ENCODE measurements at places on chromosomes 2 and 18.

- no peak for DNase-seq
Measured at GRCh38 chr2:137968477-137969417, 4.5 kb downstream of the HNMT start.

DNA sequence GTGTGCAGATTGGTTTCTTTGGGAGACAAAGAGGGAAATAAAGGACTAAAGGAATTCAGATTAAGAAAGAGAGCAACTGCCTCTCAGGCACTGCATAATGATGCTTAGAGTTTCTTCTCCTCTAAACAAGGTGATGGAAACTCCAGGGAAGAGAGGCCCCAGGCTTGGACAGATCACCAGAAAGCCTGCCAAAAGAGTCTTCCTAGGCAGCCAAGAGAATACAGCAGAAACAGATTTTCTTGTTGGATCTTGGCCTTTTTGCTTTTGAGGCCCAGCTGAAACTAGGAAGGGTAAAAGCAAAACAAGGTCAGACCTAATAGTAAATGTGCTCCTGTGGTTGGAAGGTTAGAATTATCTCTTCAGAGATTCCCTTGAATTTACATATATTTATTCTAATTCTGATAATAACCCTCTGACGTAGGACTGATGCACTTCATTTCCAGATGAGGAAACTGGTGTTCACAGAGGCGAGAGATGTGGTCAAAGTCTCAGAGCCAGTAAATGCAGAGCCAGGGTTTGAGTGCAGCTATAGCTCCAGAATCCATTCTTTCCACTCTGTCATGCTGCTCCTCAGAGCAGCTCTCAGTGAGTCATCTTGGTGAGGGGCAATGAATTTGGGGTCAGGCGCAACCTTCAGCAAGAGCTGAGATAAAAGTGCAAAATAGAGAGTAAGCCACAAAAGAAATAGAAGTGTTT is 142.3 kb upstream of the FBXO11 start:
- DNase-seq = no peak

GRCh38 chr2:237291138-237291792 is 122.7 kb downstream of the COL6A3 start:
- peak; percentile 73 for DNase-seq

- peak; percentile 74 for DNase-seq
Measured at GRCh38 chr2:47344890-47345589, 57.9 kb upstream of the MSH2 start.

- no peak for DNase-seq
Measured at GRCh38 chr2:76829374-76830234, 692.6 kb downstream of the LRRTM4 start.

- DNase-seq = no peak
Measured at GRCh38 chr2:151971301-151972051, 127.4 kb downstream of the CACNB4 start.

DNA sequence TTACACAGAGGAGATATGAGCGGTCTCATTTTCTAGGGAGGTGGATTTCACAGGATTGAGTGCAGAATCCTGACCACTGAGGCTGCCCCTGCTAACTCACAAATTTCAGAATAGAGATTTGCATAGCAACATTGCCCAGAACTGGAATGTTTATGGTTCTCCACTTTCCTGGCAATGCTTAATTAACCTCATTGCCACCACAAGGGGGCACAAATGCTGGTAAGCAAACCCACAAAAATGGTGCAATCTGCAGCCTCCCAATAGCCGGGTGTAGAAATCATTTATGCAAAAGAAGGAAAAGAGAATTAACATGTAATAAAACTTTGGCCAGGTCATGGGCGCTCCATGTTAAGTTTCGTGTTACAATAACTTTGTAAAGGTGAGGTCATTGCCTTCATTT is 112.4 kb downstream of the CYRIA start:
- DNase-seq = peak; percentile 14

- no peak for DNase-seq
Measured at GRCh38 chr2:42117182-42117579, 52.0 kb upstream of the EML4 start.

- DNase-seq = no peak
Measured at GRCh38 chr18:240175-240574, 27.7 kb downstream of the THOC1 start.

DNA sequence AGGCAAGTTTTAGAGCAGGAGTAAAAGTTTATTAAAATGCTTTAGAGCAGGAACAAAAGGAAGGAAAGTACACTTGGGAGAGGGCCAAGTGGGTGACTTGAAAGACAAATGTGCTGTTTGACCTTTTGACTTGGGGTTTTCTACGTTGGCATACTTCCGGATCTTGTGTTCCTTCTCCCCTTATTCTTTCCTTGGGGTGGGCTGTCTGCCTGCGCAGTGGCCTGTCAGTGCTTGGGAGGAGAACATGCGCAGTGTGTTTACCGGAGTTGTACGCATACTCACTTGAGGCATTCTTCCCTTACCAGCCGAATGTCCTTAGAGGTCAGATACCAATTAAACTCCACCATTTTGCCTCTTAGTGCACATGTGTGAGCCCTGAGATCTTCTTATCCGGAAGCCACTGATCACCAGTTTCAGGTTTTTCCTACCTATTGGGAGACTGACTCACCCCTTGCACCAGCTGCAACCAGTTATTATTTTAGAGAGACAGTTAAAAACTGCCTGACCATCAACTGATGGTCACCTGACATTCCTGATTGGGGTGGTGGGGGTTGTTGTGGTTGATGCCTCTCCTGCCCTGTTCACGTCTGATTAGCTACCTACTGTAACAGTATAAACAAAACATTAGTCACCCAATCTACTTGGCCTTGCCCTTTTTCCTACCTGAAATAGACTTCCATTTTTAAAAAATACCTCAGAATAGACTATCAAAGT is 67.5 kb downstream of the NYAP2 start:
- DNase-seq = no peak

GRCh38 chr2:230658877-230659652 is 53.6 kb upstream of the CAB39 start:
- no peak for DNase-seq

GRCh38 chr2:173401716-173402326 is 47.1 kb downstream of the CDCA7 start:
- no peak for DNase-seq

DNA sequence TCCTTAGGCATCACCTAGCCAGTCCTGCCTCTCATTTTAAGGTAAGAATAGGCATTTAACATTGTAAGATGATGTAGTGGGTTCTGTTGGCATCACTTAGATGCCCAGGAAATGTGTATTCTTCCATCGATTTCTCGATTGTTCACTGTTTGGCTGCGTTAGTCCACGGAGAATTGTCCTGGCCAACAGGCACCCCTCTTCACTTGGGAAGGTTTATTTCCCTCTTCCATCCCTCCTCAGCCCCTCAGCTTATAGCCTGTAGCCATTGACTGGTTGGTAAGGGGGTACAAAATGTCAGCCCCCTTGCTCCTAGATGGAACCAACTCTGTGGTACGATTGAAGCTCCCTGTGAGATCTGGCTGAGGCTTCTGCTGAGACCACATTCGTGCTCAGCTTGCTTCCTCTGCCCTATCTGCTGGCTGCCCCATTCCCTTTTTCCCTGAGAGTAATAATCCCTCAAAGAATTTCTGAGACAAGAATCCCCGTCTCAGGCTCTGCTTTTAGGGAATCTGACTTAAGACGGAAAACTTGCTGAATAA is 43.4 kb downstream of the PLEKHA3 start:
- no peak for DNase-seq
